ENCODE measurements at places on chromosomes 7 and 10. TPM values are rescaled to one million over a fixed set of nuclear protein-coding genes. Genes with fewer than 3 reads are reported as not detected.

DNA sequence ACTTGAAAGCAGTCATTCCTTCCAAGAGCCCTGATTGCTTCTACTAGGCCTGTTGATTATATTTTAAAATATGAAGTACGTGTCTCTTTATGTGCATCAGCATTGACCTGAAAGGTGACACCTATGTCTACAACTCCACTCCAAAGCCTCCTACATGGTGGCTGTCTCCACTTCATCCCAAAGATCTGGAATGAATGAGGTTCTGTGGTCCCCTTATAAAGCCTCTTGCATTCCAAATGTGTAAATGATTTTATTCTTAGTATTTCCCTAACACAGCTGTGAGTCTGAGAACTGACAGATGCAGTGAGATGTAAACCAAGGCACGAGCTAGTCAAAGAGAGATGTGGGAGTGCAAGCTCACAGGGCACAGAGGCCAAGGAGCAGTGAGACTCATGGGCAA, 176.0 kb upstream of the SVIL start:
- H3K4me1 ChIP-seq: peaks cover 28% of the 10 kb centered on the region
- no peaks in the 10 kb centered on the region for H3K36me3 ChIP-seq
- DNase-seq: no peak
- H3K27ac ChIP-seq: peak overlapping the region; percentile 42
- H3K4me3 ChIP-seq: no peak overlapping the region
- no peaks in the 10 kb centered on the region for H3K27me3 ChIP-seq

- no peak for DNase-seq
- H3K4me3 ChIP-seq: no peak overlapping the region
- H3K27me3 ChIP-seq: peaks cover under 1% of the 10 kb centered on the region
Observed at GRCh38 chr7:64876792-64877713, 26.0 kb upstream of the ZNF273 start.

GRCh38 chr7:69739190-69739589, 140.9 kb downstream of the AUTS2 start:
- no peaks in the 10 kb centered on the region for H3K4me1 ChIP-seq
- no peaks in the 10 kb centered on the region for H3K27me3 ChIP-seq
- H3K4me3 ChIP-seq: no peak overlapping the region
- no peaks in the 10 kb centered on the region for H3K36me3 ChIP-seq
- no peak for DNase-seq

The ANXA8L1 gene
- 0.18 TPM for total RNA-seq

The ZNF485 gene
- 3.1 TPM for total RNA-seq

DNA sequence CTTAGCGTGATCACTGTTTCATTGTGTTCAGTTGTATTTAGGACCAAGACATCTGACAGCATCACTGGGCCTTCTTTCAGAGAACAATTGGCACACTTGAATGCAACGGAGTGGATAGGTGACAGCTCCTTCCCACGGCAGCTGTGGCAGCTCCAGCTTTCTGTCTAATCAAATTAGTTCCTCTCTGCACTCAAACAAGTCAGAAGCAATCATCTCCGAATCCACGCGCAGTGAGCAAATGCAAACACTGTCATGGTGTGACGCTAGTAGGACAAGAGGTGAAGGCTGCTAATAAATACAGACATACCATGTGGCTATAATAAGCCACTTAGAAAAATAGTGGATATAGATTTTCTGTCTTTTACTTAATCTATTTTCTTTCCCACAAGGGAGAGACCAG, 542.4 kb downstream of the ACTR3B start:
- H3K4me1 ChIP-seq: no peaks in the 10 kb centered on the region
- no peaks in the 10 kb centered on the region for H3K27me3 ChIP-seq
- no peak overlapping the region for H3K4me3 ChIP-seq
- no peak overlapping the region for H3K27ac ChIP-seq
- no peaks in the 10 kb centered on the region for H3K36me3 ChIP-seq

DNA sequence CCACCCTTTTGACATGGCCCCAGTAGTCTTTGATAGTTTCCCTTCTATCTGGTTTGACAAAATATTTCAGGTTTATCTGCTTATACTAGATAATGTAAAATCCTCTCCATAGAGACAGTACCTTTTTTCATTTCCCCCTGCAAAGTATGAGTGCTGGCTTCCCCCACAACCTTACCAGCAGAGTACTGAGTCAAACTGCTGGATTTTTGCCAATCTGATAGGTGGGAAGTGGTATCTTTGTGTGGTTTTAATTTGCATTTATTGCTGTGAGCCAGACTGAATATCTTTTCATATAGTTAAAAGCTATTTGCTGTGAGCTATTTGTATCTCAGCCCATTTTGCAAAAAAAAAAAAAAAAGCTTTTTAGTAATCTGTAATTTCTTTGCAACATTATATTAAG, 32.1 kb upstream of the HECTD2 start:
- peak; percentile 13 for DNase-seq
- H3K4me1 ChIP-seq: no peaks in the 10 kb centered on the region

- no peaks in the 10 kb centered on the region for H3K36me3 ChIP-seq
- 0 out of 2 replicates have a peak, but pooled peaks cover 2% of the 10 kb centered on the region for H3K4me1 ChIP-seq
- H3K27ac ChIP-seq: no peak overlapping the region
- H3K27me3 ChIP-seq: no peaks in the 10 kb centered on the region
- no peak for DNase-seq
Observed at GRCh38 chr10:35289198-35289597, 47.1 kb upstream of the CCNY start.

DNA sequence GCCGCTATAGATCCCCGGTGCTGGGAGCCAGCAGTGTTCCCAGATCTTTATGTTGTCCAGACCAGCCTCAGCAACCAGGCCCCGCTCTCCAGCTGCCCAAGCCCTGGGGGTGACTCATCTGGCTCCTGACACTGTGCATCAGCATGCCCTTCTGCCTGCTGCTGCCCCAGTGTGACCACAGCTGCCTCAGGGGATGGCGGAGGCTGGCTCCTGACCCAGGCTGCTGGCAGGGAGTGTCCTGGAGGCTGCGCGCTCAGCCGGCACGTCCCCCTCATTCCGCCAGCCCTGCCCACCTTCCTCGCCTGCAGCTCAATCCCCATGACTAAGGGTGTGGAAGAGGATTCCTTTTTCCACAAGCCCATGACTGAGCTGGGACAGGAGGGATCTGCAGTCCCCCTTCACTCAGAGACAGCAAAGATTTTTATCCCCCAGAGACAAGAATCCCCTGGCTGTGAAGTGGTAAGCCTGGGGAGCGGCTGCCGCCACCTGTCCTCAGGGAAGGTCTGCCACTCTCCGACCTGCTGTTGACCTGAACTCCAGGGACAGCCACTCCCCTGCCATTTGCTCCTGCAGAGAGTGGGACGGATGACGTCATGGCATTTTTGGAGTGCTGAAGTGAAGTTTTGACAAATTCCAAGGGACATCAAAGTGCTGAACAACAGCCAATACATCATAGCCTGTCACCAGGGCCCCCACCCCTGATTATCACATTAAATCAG, 182.8 kb upstream of the BMPER start:
- peaks cover 1% of the 10 kb centered on the region for H3K27me3 ChIP-seq
- H3K4me3 ChIP-seq: no peak overlapping the region
- H3K36me3 ChIP-seq: no peaks in the 10 kb centered on the region
- peak; percentile 80 for DNase-seq
- H3K27ac ChIP-seq: peak overlapping the region; percentile 45

DNA sequence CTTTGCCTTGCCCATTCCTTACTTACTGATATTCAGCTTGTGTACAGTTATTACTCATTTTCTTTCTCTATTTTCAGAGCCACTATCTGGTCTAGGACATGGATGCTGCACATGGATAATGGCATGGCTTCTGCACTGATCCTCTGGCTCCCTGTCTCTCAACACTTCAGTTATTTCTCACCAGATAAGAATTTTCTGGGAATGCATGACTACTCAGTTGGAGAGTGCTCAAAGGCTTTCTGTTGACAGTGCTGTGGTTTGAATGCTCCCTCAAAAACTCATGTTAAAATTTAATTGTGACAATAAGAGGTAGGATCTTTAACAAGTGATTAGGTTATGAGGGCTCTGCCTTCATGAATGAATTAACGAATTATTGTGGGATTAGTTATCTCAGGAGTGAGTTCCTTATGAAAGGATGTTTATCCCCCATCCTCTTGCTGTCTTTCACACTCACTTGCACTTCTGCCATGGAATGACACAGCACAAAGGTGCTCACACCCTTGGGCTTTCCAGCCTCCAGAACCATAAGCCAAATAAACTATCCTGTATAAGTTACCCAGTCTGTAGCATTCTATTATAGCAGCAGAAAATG, 16.1 kb upstream of the PIK3CG start:
- peaks cover 5% of the 10 kb centered on the region for H3K4me1 ChIP-seq
- no peaks in the 10 kb centered on the region for H3K27me3 ChIP-seq
- H3K4me3 ChIP-seq: no peak overlapping the region

DNA sequence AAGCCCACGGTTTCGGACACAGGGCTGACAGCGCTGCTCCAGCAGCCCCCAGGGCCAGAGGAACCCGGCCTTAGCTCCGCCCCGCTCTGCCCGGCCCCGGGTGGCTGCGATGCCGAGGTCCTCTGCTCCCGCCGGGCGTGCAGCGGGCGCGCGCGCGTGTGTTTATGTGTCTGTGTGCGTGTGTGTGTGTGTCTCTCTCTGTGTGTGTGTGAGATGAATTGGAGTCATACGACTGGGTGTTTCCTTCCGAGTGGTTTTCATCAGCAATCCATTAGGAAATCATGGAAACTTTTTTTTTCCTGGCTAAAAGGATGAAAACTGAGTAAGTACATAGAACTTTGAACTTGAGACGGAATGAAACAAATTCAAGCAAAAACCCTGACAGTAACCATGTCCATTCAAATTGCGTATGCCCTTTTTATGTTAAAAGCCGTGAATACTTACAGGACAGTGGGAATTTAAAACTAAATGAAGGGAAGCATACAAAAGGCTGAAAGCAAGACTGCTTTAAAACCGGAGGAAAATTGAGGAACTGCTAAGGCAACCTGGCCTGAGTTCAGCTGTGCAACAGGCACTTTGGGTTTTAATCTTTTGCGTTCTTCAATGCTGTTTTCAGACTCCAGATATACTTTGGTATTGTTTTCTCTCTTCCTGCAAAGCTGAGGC, at the start of gene CPED1:
Gene CPED1 (plus strand): TSS at position 121 of the 666 bp plus-strand sequence. CDS start 911 bp downstream, outside the sequence.
- H3K36me3 ChIP-seq: no peaks in the 10 kb centered on the region
- peaks cover 2% of the 10 kb centered on the region for H3K4me1 ChIP-seq
- H3K4me3 ChIP-seq: peak within 1 kb of the TSS; percentile 86
- H3K27me3 ChIP-seq: no peaks in the 10 kb centered on the region

The TLX1 gene
- total RNA-seq: not detected

DNA sequence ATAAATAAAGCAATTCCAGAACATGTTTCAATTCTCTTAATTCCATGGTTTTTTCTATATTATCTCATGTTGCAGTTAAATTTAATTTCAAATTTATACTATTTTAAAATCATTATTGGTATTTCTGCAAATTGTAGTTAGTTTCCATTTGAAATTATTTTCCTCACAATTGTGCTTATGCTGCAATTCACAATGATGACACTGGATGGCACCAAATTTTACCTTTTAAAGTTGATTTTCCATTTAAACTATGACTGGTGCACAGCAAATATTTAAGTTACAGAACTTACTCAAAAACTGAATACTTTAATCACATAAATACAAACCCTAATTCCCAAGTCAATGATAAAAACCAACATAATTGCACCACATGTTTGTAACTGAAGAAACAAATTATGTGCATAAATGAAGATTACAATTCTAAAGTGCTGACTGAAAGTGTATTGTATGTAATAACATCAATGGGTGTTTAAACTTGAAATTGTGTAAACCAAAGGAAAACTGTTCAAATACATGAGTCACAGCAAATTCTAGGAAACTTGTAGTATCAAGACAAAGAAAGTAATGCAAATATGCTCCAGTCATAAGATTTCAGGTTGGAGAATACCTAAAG, 75.3 kb upstream of the AASS start:
- no peaks in the 10 kb centered on the region for H3K4me1 ChIP-seq
- DNase-seq: peak; percentile 26
- no peaks in the 10 kb centered on the region for H3K27me3 ChIP-seq
- H3K4me3 ChIP-seq: no peak overlapping the region
- H3K27ac ChIP-seq: no peak overlapping the region
- no peaks in the 10 kb centered on the region for H3K36me3 ChIP-seq

The CRPPA gene
- total RNA-seq: 1.3 TPM

The MRC1 gene
- not detected for total RNA-seq

The COBL gene
- total RNA-seq: not detected

The FZD1 gene
- total RNA-seq: 3.6 TPM

The POU6F2 gene
- not detected for total RNA-seq

The WIPF3 gene
- not detected for total RNA-seq

DNA sequence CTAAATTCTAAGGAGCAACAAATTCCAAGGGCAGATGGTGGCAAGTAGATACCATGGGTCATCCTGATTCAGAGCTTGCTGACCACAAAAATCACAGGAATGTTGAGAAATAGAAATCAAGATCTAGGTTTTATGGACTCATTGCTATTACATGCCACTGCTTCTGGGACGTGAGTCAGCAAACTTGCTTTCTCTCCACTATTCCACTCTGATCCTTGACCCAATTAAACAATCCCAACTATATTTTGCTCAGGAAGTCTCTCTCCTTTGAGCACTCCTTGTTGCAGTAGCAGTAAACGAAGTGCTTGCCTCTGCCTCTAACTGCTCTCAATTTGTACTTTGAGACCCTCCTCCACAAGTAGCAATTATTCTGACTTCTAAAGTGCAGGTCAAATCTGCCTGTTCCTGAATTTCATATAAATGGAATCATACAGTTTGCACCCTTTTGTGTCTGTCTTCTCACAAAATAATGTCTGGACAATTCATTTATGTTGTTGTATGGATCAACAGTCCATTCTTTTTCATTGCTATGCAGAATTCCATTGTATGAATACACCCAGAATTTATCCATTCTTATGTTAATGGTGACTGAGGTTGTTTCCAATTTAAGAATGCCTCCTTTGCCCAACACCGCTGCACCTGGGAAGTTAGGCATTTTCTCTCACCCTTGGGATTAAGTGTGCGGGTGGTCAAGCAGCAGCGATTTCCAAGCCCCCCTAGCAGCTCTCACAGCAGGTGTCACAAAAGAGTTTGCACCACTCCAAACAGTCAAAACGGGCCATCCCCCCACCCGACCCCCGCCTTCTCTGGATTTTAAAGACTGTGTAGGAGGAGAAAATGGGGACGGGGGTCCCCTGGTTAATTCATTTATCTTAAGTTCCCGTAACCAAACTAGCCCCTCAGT, 35.9 kb downstream of the ACSM6 start:
- H3K27me3 ChIP-seq: no peaks in the 10 kb centered on the region
- DNase-seq: peak; percentile 98
- H3K27ac ChIP-seq: peak overlapping the region; percentile 86
- H3K4me3 ChIP-seq: no peak overlapping the region
- peaks cover 20% of the 10 kb centered on the region for H3K36me3 ChIP-seq
- peaks cover 16% of the 10 kb centered on the region for H3K4me1 ChIP-seq

DNA sequence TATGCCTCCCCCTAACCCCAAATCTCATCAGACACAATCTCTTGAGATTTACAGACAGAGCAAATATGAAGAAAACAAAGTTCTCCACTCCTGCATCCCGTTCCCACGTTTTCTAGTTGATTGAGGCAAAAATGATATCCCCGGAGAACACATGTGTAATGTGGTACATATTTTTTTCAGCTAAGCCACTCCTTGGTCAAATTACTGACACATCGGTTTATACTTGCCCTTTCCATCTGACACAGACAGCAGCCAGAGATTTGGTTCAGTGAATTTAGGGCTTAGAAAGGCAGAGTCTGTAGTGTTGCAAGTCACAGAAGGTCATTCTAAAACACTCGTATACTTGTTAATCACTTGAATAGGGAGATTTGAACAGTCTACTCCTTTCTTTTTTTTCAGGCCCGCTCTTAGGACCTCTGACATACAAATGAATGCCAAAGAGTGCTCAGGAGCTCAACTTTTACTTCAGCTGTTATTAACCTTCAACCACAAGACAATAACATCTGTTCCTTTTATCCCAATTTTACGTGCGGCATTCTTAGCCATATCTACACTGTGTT, 1.8 kb upstream of the DDX50 start:
- no peak overlapping the region for H3K27ac ChIP-seq
- H3K36me3 ChIP-seq: no peaks in the 10 kb centered on the region
- DNase-seq: no peak
- no peak overlapping the region for H3K4me3 ChIP-seq
- H3K27me3 ChIP-seq: no peaks in the 10 kb centered on the region

GRCh38 chr7:5689118-5689517, 92.3 kb downstream of the RNF216 start:
- H3K4me1 ChIP-seq: peaks cover 42% of the 10 kb centered on the region
- DNase-seq: peak; percentile 69

Data from IMR-90 (cell line).